Heart left ventricle (tissue), 16 donors: ENCODE measurements at places on chromosomes 6 and 20. TPM values are rescaled to one million over a fixed set of nuclear protein-coding genes. Genes with fewer than 3 reads are reported as not detected.

DNA sequence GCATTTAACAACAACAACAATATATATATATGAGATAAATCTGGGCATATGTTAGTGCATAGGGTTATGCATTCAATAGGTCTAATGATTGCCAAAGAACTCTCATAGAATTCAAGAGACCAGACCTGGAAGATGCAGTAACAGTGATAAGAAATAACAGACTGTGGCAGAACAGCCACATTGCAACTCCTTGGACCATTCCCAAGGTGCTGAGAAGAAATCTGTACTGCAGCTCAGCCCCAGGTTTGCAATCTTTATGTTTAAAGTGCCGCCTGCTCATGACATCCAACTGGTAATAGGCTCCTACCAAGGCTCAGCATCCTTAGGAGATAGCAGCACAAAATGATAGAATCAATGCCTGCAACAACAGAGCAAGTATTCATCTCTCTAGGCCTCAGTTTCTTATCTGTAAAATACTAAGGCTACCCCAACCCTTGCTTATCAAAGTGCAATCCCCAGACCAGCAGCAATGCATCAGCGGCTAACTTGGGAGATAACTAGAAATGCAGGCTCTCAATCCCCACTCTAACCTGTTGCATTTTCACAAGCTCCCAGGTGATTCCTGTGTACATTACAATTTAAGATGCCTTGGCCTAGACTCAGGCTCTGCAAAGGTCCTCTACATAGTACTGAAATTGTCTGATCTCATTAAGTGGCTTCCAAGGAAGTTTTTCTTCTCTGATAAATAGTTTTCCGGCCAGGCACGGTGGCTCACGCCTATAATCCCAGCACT is 30.6 kb upstream of the PIM1 start:
- DNase-seq, result no peak

DNA sequence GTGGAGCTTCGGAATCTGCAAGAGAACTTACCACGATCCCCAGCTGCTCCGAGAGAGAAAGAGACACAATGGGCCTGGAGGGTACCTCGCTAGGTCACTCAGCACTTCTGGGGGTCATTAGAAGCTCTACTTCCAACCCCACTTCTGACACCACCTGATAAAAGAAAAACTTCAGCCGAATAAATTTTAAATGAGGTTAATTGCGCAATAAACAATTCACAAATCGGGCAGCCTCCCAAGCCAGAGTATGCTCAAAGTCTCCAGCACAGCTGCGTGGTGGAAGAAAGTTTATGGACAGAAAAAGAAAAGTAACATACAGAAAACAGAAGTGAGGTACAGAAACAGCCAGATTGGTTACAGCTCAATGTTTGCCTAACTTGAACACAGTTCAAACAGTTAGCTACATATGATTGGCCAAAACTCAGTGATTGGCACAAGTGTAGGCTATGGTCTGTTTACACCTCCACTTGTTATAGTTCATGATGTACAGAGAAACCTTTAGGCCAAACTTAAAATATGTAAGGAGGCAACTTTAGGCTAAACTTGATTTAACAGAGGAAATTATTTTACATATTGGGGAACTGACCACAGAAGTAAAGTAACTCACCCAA is 52.6 kb downstream of the COL11A2 start:
- DNase-seq, result no peak

GRCh38 chr20:54015496-54015895 is 54.9 kb downstream of the BCAS1 start:
- no peak for DNase-seq

DNA sequence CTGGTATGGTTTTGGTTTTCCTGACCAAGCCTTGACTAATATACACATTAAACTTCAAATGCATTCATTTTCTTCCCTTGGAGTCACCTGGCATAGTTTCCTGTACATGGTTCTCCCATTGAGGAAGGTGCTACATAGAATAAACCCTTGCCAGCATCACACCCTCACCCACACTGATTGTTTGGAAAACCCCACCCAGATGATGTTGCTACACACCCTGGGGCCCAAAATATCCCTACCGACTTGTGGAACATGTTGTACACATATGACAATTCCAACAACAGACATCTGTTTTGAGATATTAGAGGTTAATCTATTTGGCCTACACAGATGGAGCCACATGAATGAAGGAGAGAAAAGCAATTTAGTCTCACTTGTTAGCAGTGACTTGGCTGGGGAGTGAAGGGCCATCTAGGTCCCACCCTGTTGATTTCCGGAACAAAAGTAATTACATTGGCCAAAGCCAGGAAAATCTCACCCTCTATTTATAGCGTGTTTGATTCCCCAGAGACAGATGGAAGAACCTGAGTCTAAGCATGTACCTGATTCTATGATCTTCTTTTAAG is 606.0 kb upstream of the BTBD3 start:
- no peak for DNase-seq

DNA sequence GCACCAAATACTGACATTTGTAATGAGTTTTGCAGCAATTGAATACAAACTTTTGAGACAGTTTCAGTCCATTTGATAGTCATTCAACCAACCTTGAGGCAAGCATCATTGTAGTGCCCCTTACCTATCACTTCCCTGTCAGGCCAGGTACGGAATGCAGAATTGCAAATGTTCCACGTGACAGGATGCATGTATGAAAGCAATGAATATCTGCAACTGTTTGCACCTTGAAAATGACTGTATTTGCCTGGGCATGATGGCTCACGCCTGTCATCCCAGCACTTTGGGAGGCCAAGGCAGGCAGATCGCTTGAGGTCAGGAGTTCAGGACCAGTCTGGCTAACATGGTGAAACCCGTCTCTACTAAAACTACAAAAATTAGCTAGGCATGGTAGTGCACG is 146.0 kb upstream of the SCGN start:
- no peak for DNase-seq

PPDPF gene
- total RNA-seq, result 210 TPM

LHFPL5 gene
- total RNA-seq, result not detected
